ENCODE measurements at places on chromosomes 3 and 15.

- no peak for DNase-seq
These were observed 420.1 kb downstream of the EDEM1 start for GRCh38 chr3:5607581-5607980.

DNA sequence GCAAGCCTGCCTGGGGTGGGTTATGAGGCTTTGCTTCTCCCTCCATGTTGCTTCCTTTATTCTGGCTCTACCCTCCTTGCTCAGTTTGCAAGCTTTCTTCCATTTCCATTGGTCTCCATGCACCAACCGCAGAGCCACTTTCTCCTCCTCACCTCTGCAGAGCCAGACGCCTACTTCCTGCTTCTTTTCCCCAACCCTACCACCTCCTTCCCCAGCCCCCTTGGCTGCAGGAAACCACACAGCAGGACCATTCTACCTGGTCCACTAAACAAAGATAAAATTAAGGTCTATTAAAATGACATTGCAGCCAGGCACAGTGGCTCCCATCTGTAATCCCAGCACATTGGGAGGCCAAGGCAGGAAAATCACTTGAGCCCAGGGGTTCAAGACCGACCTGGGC is 10.0 kb upstream of the CAV3 start:
- no peak for DNase-seq

DNA sequence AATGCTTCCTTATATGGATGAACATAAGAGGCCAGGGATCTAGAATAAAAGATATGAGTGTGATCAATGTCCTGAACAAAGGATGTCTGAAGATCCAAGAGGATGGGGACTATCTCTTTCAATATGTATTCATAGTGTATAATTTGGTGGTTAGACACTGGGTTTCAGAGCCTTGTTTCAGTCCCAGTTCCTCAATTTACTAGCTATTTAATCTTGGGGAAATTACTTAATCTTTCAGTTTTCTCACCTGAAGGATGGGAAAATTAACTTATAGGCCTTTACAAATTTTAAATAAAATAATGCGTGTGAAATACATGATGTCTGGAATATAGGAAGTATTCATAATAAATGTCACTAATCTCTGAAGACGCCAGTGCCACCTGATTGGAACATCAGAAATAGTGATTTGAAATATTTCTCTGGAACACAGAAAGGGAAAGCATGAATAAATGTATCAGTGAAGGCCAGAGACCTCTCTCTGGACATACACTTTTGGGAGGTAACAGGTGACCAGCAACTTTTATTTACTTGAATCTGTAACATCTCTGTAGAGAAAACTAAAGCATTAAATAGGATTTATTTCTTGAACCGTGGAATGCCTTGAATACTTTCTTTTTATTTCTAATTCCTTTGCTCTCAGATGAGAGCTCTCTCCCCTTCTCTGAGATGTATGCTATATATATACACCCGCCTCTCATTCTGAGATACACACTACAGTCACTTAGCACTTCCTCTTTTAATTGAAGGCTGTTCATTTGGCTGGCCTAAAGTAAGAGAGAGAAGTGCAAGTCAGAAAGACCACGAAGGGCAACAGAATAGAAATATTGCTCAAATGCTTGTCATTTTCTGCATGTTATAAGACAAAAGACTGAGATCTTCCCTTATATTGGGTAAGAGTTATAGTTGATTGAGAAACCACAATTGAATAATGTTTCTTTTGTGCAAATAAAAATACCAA is 407.1 kb downstream of the LSAMP start:
- DNase-seq = no peak

- no peak for DNase-seq
These were observed 23.4 kb upstream of the DYNC1LI1 start for GRCh38 chr3:32593903-32594525.

GRCh38 chr3:74314696-74315095 is 299.8 kb downstream of the CNTN3 start:
- no peak for DNase-seq

GRCh38 chr3:168864107-168865021 is 768.6 kb upstream of the GOLIM4 start:
- DNase-seq = no peak

DNA sequence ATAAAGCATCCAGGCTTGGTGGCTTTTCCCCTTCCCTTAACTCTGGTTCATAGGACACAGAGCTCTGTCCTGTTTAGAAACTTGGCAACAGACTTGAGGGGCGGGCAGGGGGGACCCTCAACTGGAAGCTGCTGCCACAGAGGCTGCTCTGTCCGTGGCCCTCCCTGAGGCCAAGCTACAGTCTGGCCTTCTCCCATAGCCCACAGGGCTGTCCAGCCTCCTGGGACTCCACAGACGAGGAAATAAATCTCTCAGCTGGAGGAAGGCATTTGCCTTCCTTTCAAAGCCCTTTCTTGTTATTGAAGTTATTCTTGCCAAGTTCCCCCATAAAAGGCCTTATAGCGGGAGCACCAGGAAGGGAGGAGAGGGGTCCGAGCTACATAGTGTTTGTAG is 248.8 kb upstream of the TPM1 start:
- DNase-seq = no peak

DNA sequence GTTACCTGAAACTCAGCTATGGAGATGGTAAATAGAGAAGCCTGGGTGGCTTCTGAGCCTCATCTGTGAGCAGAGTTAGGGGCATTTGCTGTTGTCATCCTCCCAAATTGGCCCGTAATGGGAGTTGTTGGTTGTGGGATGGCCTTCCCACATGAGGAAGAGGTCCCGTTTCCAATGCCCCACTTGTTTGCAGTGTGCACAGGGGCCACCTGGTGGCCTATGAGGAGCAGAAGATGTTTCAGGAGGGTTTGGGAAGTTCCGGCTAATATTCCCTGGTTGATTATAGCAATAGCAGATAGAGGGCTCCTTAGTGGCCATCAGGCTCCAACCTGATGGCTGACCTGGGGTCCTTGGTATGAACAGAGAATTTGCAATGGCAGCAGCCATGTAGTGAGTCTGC is 1546.5 kb downstream of the OTOL1 start:
- DNase-seq = no peak

GRCh38 chr15:70687482-70687881 is 75.9 kb downstream of the UACA start:
- no peak for DNase-seq

DNA sequence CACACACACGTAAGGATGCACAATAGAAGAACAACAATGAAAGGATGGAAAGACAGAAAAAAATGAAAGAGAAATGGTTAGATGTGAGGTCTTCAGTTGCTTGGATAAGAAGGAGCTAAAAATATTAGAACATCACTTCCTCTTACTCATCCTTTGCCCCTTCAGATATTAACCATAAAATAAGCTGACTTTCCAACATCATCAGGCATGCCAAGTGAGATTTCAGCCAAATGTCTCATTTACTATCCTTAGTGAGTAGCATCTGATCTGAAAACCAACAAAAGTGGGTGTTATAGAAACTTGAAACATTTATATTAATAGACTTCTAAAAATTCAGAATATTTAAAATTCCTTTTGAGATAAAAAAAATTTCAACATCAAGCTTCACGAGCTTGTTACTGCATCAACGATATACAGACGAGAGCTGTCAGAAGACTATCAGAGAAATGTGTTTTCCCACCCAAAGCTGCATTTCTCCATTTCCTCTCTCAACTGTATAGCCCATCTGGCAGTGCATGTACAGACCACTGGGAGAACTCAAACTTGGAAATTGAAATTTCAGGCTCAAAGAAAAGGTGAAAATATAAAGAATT is 25.4 kb upstream of the LSAMP start:
- no peak for DNase-seq

DNA sequence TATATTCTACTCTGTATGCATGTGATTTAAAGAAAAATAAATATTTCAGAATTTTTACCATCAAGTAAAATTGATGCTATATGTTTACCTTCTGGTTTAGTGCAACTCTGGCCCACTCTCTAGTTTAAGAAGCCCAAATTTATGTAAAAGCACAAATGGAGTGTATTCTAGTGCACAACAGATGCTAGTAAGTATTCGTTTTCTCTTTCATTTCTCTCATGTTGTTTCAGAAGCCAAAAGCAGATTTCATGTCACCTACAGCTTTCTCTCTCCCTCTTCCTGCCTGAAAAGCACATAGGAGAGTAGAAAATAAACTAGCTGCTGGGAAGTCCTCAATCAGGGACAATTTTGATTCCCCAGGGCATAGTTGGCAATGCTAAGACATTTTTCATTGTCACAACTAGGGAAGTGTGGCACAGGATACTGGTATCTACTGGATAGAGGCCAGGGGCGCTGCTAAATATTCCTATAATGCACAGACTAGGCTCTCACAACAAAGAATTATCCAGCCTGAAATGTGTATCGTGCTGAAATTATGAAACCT is 147.4 kb upstream of the ARHGEF26 start:
- no peak for DNase-seq

DNA sequence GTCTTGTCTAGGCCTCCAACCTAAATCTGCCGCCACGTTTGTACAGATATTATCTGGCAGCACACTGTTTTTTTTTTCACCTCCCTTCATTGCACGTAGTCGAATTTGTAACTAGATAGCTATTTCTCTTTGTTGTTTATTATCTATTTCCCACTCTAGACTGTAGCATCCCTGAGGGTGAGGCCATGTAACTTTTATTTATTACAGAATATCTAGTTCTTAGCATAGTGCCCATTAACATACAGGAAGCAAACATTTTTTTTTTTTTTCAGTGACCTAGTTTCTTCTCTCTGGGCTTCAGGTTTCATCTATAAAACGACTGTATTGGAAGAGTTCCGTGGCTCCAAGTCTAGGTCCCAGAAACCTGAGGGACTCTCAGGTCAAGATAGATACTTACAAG is 354.3 kb downstream of the FGF12 start:
- DNase-seq = no peak

DNA sequence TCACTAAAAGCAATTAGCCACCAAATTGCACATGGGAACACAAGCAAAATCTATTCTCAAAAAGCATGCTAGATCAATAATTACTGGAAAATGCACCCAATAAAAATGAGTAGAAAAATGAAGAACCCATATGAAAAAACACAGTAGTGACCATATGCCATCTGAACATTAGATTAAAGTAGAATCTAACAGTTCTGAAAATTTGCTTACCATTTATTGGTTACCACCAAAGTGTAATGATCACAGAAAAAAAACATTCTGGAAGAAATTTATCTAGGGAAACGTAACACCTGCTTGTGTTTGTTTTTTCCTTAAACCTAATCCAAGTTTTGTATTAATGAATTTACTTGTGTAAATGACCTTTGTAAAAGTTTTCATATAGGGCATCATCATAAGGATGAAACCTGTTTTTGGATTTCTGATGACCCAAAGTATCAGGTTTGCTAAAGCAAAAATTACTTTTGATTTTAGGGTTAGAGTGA is 37.6 kb upstream of the AADAC start:
- no peak for DNase-seq

GRCh38 chr3:182920515-182921084 is 59.7 kb downstream of the DCUN1D1 start:
- no peak for DNase-seq

- DNase-seq = no peak
These were observed 654.9 kb upstream of the KCNMB2 start for GRCh38 chr3:177881351-177881750.

DNA sequence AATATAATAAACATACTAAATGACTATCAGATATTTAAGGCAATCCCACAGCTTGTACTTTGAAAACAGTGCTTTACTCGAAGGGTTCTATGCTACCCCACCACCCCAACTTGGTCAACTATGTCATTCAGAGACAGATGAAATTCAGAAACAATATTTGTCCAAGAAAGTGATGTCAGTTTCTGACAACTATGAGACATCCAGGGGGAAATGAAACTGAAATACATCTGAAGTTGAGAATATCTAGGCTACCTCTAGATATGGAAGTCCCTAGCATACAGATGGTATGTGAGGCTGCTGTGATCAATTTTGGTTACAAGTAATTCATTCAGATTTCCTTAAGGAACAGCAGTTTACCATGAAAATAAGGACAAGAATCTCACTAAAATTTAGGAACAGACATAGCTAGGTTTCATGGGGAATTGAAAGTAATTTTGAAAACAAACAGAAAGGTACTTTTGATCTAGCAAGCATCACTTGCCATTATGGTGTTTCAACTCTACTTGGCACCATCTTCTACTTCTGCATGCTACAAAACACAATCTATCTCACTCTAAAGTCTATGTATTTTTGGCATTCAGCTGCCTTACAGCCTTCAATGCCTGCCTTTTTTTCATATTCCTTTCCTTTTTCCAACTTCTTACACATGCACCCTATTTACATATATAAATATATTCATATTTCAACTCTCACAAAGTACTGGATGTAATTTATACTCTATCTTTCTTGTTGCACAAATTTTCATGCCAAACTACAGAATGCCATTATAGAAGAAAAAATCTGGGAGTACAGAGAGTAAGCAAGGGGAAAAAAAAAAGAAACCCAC is 21.7 kb downstream of the ATG3 start:
- no peak for DNase-seq

DNA sequence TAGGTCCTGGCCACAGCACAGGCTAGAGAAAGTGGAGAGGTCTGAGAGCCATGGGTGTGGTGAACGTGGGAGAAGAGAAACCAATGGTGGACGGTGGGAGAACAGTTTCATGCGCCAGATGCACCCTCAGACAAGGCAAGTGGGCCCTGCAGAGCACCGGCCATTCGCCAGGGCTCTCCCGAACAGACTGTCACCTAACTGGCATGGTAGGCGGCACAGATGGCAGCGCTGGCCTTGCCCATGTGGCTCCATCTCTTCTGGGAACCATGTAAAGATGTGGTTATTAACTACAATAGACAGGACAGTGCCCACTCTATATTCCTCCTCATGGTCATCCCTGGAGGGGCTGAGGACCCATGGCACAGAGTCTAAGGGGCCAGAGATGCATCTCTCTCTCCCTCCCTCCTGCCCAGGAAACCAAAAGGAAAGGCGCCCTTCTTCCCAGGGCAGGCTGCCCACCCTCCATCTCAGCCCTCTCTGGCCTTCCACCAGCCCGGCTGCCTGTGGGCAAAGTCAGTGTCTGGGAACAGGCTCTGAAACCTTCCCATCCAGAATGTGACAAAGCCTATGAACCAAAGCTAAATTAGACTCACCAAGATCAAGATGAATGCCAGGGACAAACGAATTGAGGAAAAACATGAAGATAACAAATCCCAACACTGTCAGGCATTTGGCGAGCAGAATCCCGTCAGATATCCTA is 147.8 kb downstream of the OCA2 start:
- no peak for DNase-seq

- DNase-seq = no peak
These were observed 45.2 kb upstream of the UMPS start for GRCh38 chr3:124685067-124685466.

- no peak for DNase-seq
These were observed 47.8 kb downstream of the GPD1L start for GRCh38 chr3:32154205-32154579.

DNA sequence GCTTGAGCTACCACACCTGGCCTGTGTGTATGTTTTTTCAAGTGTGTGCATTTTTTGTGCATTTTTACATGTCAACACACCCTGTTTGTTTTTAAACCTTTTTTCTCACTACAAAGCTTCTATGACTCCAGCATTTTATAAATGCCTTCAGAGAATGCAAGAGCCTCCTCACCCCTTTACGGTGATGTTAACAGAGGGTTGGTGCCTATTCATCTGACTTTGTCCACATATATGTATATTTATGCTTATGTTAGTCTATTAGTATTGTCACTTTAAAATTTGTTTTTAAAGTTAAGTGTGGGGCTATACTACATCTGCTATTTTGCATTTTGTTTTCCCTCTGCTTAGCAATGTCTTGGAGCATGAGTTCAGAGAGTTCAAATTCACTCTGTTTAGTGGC is 45.8 kb downstream of the EEFSEC start:
- DNase-seq = no peak

GRCh38 chr15:51907136-51907862 is 64.3 kb downstream of the LEO1 start:
- DNase-seq = no peak
